ENCODE measurements at places on chromosomes 12 and 14. TPM values are rescaled to one million over a fixed set of nuclear protein-coding genes. Genes with fewer than 3 reads are reported as not detected.

The KLRC3 gene
- polyA plus RNA-seq = not detected

The TAS2R20 gene
- polyA plus RNA-seq = 0.64 TPM

The ERH gene
- polyA plus RNA-seq = 109 TPM

The FLRT2 gene
- 16.7 TPM for polyA plus RNA-seq

The PTHLH gene
- 0.10 TPM for polyA plus RNA-seq

The AP4S1 gene
- polyA plus RNA-seq = 2.5 TPM

The RNASE7 gene
- not detected for polyA plus RNA-seq

The ADSS1 gene
- polyA plus RNA-seq = 2.9 TPM

The KIF21A gene
- polyA plus RNA-seq = 0.69 TPM

The DPF3 gene
- polyA plus RNA-seq = 3.6 TPM

GRCh38 chr12:57368349-57369095 lies 62.3 kb downstream of the R3HDM2 start:
- DNase-seq = no peak

DNA sequence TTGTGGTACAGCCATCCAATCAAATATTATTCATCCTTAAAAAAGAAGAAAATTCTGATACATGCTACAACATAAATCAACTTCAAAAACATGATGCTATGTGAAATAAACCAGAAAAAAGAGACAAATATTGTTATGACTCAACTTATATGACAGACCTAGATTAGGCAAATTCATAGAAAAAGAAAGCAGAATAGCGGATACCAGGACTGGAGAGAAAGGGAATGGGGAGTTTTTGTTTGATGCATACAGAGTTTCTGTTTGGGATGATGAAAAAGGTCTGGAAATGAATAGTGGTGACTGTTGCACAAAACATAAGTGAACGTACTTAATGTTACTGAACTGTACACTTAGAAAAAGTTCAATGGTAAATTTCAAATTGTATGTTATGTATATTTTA lies 82.3 kb downstream of the SPPL3 start:
- no peak for DNase-seq

DNA sequence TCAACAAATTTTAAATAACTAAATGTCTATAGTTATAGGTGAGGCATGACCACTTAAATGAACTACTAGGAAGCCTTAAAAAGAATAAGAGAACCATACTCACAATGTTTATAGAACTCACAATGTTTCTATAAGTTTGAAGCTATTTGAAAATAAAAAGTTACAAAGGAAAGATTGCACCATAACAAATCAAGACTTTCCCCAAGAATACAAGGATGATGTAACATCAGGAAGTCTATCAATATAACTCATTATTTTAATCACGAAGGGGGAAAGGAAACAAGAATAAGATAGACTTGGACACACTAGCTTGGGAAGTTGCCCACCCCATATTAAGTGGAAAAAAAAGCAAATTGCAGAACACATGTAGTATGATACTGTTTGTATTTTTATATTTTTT lies 26.9 kb downstream of the TMEM233 start:
- no peak for DNase-seq

GRCh38 chr12:4068981-4069669 lies 195.9 kb upstream of the PARP11 start:
- no peak for DNase-seq

DNA sequence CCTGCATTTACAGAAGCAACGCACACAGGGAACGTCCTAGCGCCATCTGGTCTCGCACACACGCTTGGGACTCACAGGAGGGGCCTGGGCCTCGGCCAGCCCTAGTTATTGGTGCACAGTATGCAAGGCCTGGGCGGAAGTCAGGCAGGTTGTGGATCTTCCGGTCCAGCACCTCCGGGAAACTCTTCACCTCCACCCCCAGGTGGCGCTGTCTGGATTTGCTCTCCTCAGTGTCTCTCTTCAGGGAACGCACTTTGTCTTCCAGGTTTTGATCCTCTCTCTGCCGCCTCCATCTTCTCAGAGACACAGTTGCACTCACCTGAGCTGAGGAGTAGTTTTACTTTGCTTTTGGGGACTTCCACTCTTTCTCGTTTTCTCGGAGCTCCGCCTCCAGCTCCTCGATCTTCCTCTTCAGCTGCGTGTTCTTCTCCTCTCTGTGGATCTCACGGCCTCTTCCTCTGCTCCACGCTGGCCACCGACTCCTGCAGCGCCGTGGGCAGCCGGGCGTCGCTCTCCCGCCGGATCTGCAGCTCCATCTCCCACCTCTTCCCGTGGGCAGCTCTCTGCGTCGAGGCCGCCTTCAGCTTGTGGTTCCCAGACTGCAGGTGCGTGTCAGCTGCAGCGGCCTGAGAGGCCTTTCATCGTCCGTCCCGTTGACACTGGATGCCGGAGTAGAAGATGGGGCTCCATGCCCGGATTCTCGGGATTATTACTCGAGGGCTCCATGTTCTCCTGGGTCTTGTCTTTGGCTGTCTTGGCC lies 933.8 kb downstream of the TMEM121 start:
- DNase-seq = no peak

- no peak for DNase-seq
Observed at GRCh38 chr14:103499709-103500108, 22.9 kb downstream of the CKB start.

DNA sequence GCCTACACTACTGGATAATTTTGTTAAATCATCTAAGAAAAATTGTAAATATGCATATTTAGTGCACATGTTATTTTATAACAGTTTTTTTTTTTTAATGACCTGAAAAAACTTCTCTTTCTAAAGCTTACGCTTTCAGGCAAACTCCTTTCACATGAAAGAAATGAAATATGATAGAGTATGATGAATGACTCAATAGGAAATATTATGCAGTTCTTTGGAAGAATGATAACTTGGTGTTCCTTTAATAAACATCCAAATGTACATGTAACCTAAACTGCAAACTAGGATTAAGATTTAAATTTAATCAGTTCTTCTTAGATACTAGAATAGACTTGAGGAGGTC lies 136.6 kb downstream of the FGD4 start:
- DNase-seq = no peak

DNA sequence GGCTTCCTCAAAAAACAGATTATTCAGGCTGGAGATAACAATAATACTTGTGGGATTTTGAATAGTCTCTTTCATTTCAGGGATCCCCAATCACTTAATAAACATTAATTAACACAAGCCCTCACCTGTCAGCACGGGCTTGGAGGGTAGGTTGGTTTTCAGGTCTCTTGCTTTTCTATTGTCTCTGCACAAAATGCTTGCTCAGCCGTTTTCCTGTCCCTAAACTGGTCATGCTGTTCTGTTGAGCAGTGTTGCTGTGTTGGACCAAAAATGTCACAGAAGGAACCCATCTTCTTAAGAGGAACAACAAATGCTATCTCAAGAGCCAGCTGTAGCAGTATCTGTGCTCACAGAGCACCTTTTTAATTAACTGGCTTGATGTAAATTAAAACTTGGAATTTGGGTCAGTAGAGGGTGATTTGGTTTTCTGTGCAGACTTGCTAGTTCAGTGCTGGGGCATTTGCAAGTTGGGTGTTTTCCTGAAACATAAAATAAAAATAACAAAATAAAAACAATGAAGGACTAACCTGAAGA lies 231.8 kb upstream of the CRY1 start:
- no peak for DNase-seq

GRCh38 chr12:107586256-107586970 lies 99.2 kb upstream of the PWP1 start:
- DNase-seq = no peak

DNA sequence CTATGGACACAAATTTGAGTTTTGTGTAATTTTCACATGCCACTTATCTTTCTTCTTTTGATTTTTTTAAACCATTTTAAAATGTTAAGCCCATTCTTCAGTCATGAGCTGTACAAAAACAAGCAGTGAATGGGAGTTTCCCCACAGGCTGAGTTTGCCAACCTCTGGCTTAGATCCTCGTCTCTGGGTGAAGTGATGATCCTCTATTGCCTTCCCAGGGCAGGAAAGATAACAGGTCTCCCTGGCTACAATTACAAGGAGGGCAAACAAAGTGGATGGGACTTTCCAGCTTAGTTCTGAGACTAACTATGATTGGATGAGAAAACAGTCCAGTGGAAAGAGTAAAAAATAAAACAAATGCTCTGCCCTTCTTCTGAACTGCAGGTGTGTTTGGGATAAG lies 203.7 kb downstream of the SPTSSA start:
- DNase-seq = no peak

- peak; percentile 40 for DNase-seq
Observed at GRCh38 chr12:103924761-103925641, 5.2 kb upstream of the HSP90B1 start.

GRCh38 chr14:100243020-100243419 lies 4.1 kb downstream of the YY1 start:
- no peak for DNase-seq

GRCh38 chr14:75968456-75968855 lies 13.3 kb downstream of the TGFB3 start:
- DNase-seq = no peak

DNA sequence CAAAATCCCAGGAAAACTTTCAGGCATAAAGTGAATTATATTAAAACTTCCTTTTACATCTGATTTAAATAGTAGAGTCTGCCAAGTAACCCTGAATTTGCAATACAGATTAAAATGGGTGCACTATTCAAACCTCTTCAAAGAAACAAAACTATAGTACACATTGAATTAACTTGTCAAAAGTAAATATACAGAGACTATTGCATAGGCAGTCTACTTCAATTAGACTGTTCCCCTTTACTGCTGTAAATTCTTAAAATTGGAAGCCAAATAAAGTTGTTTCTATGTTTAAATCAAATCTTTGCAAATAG lies 7.1 kb downstream of the KRAS start:
- no peak for DNase-seq

DNA sequence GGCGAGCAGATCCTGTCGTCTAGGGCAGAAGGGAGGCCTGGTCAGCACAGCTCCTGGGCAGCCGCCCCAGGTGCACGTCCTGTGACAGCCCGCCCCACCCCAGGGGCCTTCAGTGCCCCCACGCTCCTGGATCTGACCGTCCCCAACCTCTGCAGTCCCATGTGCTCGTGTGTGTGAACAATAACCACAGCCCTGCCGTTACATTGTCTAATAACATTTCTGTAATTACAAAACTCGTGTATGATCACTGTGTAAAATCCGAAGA lies 39.8 kb downstream of the CHGA start:
- no peak for DNase-seq

- no peak for DNase-seq
Observed at GRCh38 chr14:86087377-86087776, 557.4 kb downstream of the FLRT2 start.

- DNase-seq = no peak
Observed at GRCh38 chr14:61691495-61691894, 3.8 kb upstream of the HIF1A start.

DNA sequence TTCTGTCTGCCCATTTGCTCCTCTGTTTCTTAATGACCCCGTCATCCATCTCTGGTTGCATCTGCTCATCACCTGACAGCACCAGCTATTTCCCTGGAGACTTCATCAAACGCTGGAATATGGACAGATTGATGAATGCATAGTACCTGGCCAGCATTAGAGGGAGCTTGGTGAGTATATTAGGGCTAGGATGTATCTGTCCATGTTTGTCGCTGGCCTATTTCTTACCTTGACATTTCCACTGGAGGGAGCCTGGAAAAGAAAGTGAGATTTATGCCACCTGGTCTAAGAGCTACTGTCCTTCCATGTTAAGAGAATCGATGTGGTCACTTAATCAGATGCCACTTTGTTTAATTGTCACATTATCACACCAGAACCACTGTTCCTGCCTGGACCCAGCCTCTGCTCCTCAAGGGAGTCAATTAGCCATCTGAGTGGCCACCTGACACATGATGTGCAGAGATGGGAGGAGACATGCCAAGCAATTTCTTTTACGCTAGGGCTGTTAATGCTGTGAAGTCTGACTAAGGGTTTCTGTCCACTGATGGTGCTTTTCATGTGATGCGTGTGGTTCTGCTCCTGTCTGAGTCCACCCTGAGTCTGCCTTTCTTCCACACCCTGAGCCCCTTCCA lies 75.3 kb upstream of the SFSWAP start:
- no peak for DNase-seq

- DNase-seq = no peak
Observed at GRCh38 chr12:7344833-7345606, 41.1 kb downstream of the ACSM4 start.

- no peak for DNase-seq
Observed at GRCh38 chr12:55676707-55677106, 31.0 kb downstream of the ITGA7 start.

- no peak for DNase-seq
Observed at GRCh38 chr14:70902184-70902583, 5.1 kb upstream of the PCNX1 start.

- DNase-seq = no peak
Observed at GRCh38 chr14:103545915-103546651, 16.4 kb downstream of the BAG5 start.

DNA sequence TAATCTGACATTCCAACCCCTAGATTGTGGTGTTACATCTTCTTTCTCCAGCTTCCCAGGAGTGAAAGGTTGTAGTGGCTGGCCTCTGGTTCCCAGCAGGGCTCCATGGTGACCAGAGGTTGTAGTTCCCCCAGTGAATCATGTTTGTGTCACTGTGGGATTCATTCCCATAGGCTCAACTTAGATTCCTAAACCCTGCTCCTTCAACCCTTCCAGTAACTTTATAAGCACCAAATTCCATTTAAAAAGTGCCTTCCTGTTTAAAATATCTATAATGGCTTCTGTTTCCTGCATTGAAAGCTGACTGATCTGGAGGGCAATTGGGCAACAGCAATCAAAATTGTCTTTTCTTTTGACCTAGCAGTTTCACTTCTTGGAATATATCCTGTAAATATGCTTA lies 40.5 kb upstream of the TBC1D15 start:
- no peak for DNase-seq

- DNase-seq = no peak
Observed at GRCh38 chr14:60722357-60723115, 1.6 kb downstream of the SIX4 start.

DNA sequence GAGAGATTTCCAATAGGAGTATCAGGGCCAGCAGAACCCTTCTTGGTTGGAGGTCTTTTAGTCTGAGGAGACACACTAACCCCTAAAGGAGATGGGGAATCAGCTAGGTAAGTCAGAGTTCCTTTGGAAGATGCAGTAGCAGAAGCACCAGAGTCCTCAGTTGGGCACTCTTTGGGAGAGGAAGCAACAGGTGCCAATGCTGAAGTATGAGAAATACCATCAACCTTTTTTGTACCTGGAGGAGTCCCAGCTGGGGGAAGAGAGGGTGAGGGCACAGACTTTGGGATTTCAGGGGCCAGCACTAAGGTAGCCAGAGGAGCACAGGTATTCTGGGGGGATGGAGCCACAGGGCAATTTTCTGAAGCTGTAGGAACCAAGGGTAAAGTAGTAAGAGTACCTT lies 6.0 kb downstream of the NACA start:
- DNase-seq = no peak

GRCh38 chr12:44571006-44571550 lies 305.0 kb downstream of the NELL2 start:
- no peak for DNase-seq

- no peak for DNase-seq
Observed at GRCh38 chr14:38404616-38405015, 148.7 kb upstream of the CLEC14A start.

GRCh38 chr12:31702047-31702446 lies 26.8 kb downstream of the AMN1 start:
- DNase-seq = no peak

Measured in BJ (cell line).